Activated T-helper 1 cell treated with anti-CD3 and anti-CD28 coated beads, Interleukin-12 subunit alpha, Interleukin-12 subunit beta, Interleukin-2, Interleukin-4 antibody, amounts not matched to agents 30 ng/mL and 10 ng/mL and 1 ng/mL, durations not matched to agents 14 hours and 24 hours and 36 hours (primary cell): ENCODE measurements at places on chromosomes 3 and 15. TPM values are rescaled to one million over a fixed set of nuclear protein-coding genes. Genes with fewer than 3 reads are reported as not detected.

- peak overlapping the region; percentile 19 for H3K27ac ChIP-seq
- peak; percentile 86 for DNase-seq
- H3K27me3 ChIP-seq = no peaks in the 10 kb centered on the region
- no peaks in the 10 kb centered on the region for H3K36me3 ChIP-seq
- H3K4me1 ChIP-seq = peaks cover 22% of the 10 kb centered on the region
- H3K4me3 ChIP-seq = no peak overlapping the region
Measured at GRCh38 chr15:88904624-88905327, 8.4 kb downstream of the MFGE8 start.

DNA sequence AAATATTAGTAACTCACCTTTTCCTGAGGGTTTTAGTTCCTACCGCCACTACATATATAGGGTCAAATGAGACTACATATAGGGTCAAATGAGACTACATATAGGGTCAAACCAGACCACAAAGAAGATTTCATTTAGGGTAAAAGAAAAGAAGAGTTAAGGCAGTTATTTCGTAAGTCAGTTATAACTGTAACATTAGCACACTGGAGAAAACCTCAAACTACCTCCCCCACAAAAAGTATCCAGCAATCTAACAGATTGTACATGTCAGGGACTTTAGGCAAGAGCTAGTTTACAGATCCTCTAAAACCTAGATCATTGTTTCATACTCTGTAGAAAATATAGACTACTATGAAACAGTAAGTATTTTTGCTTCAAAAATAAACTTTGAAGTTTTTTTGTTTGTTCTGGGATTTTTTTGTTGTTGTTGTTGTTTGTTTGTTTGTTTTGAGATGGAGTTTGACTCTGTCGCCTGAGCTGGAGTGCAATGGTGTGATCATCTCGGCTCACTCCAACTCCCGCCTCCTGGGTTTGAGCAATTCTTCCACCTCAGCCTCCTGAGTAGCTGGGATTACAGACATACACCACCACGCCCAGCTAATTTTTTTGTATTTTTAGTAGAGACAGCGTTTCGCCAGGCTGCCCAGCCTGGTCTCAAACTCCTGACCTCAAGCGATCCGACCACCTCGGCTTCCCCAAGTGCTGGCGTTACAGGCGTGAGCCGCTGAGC is 92.4 kb upstream of the CGNL1 start:
- no peak overlapping the region for H3K4me3 ChIP-seq
- DNase-seq = no peak
- no peak overlapping the region for H3K27ac ChIP-seq
- no peaks in the 10 kb centered on the region for H3K27me3 ChIP-seq
- peaks cover 19% of the 10 kb centered on the region for H3K36me3 ChIP-seq

GRCh38 chr15:67741308-67741707 is 84.0 kb upstream of the SKOR1 start:
- DNase-seq = no peak
- no peaks in the 10 kb centered on the region for H3K27me3 ChIP-seq
- peaks cover 3% of the 10 kb centered on the region for H3K36me3 ChIP-seq
- no peak overlapping the region for H3K4me3 ChIP-seq
- H3K27ac ChIP-seq = no peak overlapping the region

The CAPN7 gene
- total RNA-seq = 26.0 and 28.6 TPM in 2 replicates

The SAXO2 gene
- 0.54 and 0.57 TPM in 2 replicates for total RNA-seq

GRCh38 chr3:178385280-178385952 is 150.8 kb upstream of the KCNMB2 start:
- no peak overlapping the region for H3K4me3 ChIP-seq
- DNase-seq = no peak
- H3K36me3 ChIP-seq = no peaks in the 10 kb centered on the region
- no peaks in the 10 kb centered on the region for H3K27me3 ChIP-seq

DNA sequence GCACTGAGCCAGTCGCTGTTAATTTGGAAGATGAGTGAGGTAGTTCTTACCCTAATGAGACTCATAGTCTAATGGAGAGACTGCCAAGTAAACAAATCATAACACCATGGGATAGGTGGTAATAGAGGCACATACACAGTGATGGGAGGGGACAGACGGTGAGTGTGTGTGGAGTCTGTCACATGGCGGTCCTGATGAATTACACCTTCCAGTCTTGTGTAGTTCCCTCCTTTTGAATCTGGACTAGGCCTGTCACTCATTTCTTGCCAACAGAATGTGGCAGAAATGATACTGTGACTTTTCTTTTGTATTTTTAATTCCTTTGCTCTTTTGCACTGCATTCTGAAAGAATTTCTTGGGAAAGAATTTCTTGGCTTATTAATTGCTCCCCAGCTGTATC is 78.1 kb downstream of the NR1D2 start:
- no peak overlapping the region for H3K4me3 ChIP-seq
- H3K36me3 ChIP-seq = no peaks in the 10 kb centered on the region
- DNase-seq = no peak

The GP9 gene
- not detected in 2 replicates for total RNA-seq

The RBP2 gene
- total RNA-seq = not detected in 2 replicates

The GXYLT2 gene
- 0.08 TPM in 1 of 2 replicates, not detected in the other for total RNA-seq

- no peak overlapping the region for H3K4me3 ChIP-seq
- no peaks in the 10 kb centered on the region for H3K4me1 ChIP-seq
- DNase-seq = no peak
- no peaks in the 10 kb centered on the region for H3K36me3 ChIP-seq
- H3K27me3 ChIP-seq = no peaks in the 10 kb centered on the region
Measured at GRCh38 chr3:157919319-157919887, 186.8 kb downstream of the SHOX2 start.

The PSTPIP1 gene
- 218 and 226 TPM in 2 replicates for total RNA-seq
